Activated gamma-delta T cell treated with anti-CD3 and anti-CD28 coated beads, Interleukin-2, amount 50 U/mL, for 16 hours (primary cell): ENCODE measurements at places on chromosomes 3 and 15.
A peak's percentile ranks its signal among the peaks of the same experiment; 100 is the strongest.

- DNase-seq: no peak
These were observed 48.7 kb downstream of the FGF7 start for GRCh38 chr15:49471733-49472132.

DNA sequence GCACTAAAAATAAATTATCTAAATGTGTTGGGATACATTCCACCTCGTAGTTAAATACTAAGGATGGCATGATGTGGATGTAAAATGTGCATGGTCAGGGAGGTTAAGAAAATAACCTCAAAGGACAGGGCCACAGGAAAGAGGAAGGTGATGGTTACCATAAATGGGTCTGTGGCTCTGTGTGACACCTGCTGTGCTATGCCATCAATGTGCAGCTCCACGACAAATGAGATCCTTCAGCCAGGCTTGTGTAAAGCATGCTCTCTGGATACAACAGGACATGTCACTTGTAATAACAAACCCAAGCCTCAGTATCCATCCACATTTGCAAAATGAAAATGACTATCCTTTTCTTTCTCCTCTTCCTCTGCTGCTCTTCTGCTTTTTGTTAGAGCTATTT, 456.7 kb upstream of the RASGRP1 start:
- no peak for DNase-seq

DNA sequence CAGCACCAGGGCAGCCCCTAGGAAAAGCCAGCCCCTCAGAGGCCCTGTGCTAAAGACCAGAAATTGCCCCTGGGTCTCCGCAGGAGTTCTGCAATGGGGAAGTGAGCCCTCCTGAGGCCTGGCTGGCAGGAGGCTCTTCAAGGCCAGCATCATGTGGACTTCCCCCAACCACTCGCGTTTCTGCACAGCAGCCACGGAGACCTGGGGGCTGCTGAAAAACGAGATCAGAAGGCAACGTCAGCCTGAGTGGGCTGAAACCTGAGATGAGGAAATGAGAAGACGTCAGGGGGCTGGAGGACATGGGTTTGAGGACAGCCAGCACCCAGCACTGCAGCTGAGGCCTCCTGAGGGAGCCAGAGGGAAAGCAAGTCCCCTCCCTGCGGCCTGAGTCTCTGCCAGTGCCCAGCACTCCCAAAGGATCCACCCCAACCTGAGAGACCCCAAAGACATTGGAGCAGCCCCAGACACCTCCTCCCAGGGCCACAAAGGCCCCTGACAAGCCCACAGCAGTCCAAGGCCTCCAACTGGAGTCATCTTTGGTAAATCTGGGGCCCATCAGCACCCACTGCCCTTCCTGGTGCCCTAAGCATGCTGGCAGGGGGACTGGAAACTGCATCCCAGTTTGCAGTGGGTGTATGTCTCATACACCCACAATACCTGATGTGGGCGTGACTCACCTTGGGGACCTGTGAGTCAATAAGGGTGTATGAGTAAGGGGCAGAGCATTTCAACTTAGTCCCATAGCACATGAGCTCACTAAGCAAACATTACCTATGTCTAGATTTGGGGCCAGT, 29.2 kb upstream of the CYP11A1 start:
- peak; percentile 39 for DNase-seq

DNA sequence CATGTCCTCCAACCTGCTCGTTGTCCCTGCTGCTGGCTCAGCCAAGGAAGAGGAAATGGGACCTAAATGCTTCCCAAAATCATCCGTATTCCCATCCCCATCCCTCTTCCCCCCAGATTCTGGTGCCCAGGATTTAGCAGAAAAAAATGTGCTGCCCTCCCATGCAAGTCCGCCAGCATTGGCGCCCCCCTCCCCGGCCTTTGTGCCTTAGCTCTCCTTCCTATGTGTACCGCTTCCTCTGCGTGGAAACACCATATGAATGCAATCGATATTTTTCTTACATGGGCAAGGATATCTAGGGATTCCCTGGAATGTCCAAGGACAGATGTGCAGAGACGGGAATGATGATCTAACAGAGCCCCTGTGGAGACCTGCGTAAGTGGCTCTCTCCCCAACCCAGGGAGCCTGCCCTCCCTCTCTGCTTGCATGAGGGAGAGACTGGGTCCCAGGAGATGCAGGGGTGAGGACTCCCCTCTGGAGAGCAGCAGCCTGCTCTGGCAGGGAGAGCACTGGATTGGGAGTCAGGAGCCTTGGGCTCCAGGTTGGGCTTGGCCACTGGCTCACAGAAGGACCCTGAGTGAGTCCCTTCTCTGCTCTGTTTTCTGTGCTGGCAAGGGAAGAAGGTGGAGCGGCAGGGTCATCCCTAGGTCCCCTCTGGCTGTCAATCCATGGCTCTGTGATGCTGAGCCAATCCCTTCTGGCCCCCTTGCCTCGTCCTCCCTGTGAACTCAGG, 227.2 kb downstream of the XXYLT1 start:
- no peak for DNase-seq

DNA sequence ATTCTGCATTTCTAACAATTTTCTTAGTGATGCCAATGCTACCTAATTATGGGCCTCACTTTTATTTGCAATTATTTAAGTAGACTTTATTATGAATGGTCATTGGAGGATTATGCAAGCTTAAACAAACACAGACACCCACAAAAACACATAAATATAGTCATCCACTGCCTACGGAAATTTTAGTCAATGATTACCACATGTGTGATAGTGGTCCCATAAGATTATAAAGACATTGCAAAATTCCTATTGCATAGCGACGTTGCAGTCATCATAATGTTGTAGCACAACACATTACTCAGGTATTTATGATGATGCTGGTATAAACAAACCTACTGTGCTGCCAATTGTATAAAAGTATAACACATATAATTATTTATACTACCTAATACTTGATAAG, 247.8 kb upstream of the ALCAM start:
- no peak for DNase-seq

- DNase-seq: no peak
These were observed 76.0 kb upstream of the ATP10A start for GRCh38 chr15:25939122-25939521.

GRCh38 chr3:50297896-50298725, 1.1 kb downstream of the HYAL3 start:
- DNase-seq: no peak

DNA sequence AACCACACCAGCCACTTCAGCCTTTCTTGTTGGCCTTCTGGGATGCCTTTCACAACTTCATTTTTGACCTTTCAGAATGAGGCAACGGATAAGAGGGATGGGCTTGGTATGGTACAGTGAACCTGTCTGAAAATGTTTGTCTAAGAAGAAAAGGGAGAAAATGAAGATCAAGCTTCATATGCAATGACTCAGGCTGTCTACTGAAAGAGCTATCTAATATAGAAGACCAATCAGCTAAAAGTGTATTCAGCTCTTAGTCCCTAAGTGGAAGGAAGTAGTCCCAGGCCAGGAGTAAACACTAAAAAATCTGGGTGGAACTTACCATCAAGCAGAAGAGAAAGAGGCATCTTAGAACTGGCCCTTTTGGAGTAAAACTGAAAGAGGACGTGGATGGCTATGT, 12.2 kb upstream of the UPK1B start:
- DNase-seq: no peak

- no peak for DNase-seq
These were observed 179.4 kb upstream of the ADAMTS9 start for GRCh38 chr3:64867224-64867623.

DNA sequence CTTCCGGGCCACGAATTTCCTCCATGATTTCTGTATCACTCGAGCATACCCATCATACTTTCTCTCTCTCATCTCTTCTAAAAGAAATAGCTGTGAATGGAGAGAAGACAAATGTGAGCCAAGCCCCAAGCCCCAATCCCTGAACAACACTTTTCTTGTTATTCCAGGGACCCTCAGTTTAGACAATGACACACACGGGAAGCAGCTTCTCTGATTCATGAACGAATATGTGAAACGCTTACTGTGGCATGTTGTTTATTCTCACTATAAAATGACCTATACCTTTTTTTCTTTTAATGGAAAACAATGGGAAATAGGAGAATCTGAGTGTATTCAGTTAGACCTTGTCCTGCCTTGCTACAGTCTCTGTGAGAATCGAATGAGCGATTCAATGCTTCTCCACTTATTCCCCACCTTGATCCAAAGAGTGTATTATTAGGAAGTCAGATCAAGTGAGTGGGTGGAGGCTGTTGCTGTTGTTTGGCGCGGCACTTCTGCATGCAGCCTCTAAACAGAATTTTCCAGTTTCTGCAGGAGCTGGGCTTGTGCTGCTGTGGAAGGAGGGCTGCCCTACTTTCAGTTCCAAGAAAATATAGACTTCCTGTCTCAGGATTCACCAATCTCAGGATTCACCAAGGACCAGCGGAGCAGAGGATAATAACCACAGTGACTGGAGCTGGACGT, 32.4 kb upstream of the LDHAL6B start:
- DNase-seq: no peak

- DNase-seq: no peak
These were observed 230.2 kb upstream of the EIF1B start for GRCh38 chr3:40079203-40079846.

GRCh38 chr3:21914451-21914850, 163.4 kb upstream of the ZNF385D start:
- DNase-seq: no peak

DNA sequence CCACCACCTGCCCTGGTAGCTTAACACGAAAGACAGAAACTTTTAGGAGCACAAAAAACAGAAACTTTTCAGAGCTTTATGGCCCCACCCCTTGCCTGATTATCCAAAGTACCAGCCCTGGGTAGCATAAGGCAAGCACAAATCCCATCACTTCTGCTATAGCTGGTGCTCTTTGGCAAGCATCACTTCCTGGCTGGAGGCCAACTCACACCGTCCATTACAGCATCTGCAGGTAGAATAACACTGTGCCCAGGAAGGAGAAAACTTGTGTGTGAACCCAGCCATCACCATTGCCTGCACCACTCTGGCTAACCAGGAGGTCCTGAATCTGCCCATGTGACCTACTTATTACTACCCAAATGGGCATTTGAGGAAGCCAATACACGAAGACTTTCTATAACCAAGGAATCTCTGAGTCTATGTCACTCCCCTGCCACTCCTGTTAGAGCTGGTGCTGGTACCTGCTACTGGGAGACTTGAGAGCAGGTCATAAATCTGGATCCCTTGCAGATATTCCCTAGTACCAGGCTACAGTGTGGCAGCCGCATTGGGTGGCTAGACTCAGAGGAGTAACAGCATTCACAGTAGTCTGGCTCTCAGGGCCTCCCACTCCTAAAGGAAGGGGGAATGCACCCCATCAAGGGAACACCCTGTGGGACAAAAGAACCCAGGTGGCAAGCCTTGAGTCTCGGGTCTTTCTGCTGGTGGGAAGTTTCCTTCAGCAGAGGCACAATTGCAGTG, 73.3 kb upstream of the AKAP13 start:
- DNase-seq: no peak

DNA sequence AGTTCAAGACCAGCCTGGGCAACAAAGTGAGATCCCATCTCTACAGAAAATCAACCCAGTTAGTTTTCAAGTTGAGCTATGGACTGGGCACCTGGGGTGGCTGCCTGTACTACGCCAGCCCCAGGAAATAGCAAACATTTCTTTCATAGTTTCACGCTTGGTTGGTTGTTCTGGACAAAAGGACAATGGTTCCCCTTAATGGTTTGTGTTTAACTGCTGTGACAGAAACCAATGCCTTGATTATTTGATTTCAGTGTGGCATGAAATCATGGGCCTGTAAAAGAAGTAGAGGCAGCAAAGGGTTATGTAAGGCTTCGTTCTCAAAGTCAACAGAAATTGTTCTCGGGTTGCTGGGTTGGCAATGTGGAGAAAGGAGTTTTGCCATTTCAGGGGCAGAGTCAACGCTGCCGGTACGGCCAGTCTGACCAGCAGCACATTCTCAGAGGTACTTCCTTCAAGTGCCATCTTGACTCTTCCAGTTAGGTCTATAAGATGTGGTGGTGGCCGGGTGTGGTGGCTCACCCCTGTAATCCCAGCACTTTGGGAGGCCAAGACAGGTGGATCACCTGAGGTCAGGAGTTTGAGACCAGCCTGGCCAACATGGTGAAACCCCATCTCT, 12.7 kb downstream of the LCMT2 start:
- no peak for DNase-seq

DNA sequence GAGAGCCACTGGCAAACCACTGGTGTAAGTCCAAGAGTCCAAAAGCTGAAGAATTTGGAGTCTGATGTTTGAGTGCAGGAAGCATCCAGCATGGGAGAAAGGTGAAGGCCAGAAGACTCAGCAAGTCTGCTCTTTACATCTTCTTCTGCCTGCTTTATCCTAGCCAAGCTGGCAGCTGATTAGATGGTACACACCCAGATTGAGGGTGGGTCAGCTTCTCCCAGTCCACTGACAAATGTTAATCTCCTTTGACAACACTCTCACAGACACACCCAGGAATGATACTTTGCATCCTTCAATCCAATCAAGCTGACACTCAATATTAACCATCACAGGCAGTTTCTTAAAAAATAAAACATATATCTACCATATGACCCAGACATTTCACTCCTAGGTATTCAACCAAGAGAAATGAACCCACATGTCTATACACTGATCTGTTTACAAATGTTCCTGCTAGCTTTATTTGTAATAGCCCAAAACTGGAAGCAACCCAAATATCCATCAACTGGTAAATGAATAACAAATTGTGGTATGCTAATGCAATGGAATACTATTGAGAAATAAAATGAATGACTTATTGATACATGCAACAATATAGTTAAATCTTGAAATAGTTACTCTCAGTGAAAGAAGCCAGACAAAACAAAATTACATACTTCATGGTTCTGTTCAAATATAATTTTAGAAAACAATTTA, 373.8 kb downstream of the ZNF385D start:
- DNase-seq: no peak

DNA sequence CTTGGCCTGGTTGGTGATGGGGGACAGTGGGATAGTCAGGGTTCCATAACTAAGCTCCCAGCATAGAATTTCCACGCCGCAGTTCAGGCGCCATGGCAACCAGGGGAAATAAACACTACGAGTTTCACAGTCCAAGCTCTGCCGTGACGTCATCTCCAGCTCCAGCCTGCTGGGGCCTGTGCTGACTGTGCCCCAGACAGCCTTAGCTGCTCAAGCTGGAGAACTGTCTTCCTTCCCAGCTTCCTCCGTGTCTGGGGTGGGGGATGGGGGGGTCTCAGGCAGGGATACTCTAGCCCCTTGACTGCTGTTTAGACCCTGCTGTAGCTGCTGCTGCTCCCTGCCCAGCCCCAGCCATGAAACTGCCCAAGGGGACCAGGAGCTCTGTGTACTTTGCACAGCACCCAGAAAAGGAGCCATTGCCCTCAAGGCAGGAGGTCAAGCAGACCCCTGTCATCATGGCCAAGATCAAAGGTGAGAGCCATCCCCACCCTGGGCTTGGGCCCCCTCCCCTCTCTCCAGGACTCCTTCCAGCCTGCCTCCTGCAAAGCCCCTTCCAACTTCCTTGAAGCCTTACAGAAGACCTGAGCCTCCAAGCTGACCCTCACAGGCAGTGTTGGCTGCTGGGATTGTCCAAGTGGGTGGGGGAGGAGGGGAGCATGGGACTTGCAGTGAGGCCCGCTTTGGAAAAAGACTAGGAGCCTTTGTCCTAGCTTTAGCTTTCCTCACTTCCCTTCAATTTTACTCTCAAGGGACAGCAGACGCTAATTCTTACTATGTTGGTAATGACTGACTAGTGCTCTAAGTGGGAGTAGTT, 11.4 kb upstream of the CSPG4 start:
- DNase-seq: no peak

- no peak for DNase-seq
These were observed 10.7 kb downstream of the SLC33A1 start for GRCh38 chr3:155843569-155843968.
